BJ (cell line): ENCODE measurements at places on chromosomes 7 and 10.

DNA sequence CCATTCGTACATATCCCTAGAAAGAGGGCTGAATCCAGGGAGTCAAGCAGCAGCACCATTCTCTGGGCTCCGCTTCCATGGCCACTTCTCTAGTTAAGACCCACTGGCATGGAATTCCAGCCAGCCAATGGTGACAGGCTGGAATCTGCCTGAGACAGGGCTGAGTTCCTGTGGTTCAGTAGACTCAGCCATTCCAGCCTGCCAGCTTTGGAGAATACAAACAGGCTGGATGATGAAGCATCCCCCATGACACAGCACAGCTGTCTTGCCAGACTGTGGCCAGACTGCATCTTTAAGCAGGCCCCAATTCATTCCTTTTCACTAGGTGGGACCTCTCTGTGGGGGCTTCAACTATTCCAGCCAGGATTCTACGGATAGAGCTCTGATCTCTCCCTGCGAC lies 329.6 kb downstream of the XPNPEP1 start:
- DNase-seq, result no peak

- DNase-seq, result no peak
Measured at GRCh38 chr7:30411173-30411572, 67.4 kb downstream of the NOD1 start.

DNA sequence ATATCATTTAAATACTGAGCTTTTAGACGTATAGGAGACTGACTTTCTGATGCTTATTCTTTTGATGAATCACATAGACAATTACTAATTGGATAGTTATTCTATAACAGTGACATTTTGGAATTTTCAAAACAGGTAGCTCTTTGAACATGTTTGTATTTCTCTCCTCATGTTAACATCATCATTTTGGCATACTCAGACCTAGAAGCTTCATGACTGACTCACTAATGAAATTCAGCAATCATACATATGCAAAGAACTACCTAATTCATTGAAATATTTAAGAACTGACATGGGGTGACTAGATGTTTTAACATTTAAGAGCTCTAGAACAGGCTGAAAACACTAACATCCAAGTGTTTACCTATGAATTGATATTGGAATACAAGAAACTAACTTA lies 192.3 kb downstream of the VTI1A start:
- no peak for DNase-seq

DNA sequence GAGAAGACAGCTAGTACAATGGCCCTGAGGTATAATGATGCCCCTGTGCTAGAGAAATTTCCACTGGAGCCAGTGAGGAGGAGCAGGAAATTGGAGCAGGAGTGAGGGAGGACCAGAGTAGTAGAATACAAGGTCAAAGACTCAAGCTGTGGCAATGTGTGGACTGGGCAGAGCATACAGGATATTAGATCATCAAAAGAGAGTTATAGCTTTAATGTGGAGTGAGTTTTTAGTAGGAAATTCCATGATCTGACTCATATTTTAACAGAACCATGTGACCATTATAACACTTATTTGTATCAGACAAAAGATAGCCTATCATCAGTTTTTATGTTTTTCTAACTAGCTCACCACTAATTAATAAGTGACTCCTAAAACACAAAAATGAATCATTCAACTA lies 154.1 kb downstream of the DGKB start:
- peak; percentile 51 for DNase-seq

DNA sequence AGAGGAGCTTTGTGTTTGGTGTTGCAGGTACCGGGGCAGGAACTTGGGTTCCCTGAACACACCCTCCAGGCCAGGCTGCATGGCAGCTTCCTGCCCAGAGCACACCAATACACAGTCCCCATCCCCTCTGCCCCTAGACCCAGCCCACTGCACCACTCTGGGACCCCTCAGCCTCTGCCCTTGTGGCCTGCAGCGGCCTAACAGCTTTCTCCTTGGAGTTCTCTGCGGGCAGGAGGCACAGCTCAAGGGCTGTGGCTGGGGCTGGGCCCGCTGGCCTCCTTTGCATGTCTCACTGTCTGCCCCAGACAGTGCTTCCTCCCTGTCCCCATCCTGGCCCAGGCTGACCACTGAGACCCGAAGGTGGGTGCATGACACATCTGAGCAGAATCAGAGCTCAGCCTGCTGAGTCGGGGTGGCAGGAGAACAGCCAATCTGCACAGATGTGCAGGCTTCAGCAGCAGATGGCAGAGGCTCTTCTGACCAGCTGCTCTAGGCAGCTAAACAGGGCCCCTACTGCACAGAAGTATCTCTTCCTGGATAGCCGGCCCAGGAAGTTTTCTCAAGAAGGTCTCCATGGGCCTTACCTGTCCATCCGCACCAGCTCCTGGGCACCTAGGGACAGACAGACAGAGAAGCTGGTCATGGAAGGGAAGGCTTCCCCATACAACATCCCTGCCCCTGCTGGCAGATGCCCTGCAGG lies 20.8 kb downstream of the VSIR start:
- DNase-seq, result no peak

DNA sequence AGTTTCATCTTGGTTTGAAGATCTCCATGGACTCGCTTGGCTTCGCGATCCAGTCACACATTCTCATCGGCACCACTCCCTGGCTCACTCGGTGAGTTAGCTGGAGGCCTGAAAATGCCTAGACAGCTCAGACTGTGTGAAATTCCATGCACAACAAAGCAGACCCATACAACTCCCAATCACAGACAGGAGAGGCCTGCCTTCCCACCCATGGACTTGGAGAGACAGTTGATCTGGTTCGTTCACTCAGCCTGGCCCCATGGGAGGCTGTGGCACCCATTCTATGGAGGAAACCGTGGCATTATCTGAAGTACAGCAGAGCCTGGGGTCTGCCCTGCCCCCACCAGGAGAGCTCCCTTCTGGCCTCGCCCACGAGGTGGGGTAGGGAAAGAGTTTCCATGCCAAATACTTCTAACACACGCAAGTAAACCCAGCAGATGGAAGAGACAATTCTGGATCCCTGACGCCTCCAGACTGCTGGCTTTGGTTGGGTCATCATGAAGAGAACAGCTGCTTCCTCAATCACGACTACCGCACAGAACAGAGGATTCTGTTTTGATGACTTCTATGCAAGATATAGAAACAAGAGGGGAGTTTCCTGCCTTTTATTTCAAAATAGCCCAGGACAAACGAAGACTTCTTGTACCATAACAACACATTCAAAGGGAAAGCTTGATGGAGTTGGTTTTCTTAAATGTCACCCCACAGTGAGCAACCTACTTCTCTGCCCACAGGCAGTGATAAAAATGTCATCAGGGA lies 15.9 kb downstream of the FAM53B start:
- no peak for DNase-seq

- DNase-seq, result no peak
Measured at GRCh38 chr7:17158261-17158660, 140.2 kb upstream of the AHR start.

DNA sequence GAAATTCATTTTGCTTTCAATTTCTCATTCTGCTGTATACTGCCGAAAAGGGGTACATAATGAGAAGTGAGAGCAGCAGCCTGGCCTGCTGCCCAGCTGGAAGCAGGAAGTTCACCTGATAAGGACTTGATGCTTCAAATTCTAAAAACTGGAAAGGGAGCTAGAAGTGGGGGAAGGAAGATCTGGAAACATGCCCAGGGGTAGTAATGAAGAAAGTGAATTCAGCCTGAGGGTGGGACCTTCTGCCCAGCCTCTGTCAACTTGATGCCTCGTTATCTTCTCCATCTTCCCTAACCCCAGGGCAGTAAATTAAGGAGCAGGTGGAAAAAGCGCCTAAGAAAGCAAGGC lies 69.4 kb downstream of the ARMH3 start:
- DNase-seq, result no peak

DNA sequence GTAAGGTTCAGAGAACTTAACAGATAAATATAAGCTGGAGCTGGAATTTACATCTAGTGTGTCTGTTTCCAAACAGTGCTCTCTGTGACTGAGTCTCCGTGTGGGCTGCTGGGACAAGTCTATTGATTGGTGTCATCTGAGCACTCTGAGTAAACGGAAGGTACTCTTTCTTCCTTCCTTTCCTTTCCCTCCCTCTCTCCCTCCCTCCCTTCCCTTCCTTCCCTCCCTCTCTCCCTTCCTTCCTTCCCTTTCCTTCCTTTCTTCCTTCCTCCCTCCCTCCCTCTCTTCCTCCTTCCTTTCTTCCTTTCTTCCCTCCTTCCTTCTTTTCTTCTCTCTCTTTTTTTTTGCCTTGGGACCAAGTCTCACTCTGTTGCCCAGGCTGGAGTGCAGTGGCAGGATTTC lies 61.8 kb downstream of the ANKRD61 start:
- DNase-seq, result no peak

DNA sequence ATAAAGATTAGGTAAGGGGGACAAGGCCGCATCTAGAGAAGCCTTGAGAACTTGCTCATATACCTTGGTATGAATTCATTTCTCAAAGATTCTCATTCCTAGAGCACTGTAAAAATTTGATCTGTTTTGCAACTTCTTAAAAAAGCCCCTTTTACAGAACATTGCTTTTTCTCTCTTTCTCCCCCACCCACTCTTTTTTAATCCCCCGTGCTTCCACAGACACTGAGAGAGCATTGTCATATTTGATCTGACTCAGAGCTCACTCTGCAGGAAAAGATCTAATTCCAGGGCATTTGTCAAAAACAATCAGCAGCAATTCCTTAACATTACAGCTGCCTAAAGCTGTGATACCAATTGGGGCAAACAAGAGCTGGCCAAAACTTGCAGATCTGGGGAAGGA lies 92.0 kb downstream of the ARHGAP22 start:
- no peak for DNase-seq

DNA sequence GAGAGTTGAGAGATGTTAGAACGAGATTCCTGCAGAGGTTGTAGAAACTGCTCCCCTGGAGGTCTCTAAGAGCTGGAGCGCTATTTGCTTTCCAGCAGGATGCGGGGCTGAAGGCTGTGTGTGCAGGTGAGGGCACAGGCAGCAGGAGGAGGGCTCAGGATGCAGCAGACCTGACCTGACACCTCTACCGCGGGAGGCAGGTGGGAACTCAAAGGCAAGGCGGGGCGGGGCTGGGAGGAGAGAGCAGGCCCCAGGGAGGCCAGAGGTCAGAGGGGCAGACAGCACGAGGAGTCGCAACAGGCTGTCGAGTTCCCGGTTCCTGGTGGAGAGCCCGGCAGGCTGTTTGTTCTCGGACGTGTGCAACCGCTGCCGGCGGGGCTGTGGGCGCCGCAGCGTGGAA lies 7.9 kb upstream of the CRTAC1 start:
- DNase-seq, result no peak

DNA sequence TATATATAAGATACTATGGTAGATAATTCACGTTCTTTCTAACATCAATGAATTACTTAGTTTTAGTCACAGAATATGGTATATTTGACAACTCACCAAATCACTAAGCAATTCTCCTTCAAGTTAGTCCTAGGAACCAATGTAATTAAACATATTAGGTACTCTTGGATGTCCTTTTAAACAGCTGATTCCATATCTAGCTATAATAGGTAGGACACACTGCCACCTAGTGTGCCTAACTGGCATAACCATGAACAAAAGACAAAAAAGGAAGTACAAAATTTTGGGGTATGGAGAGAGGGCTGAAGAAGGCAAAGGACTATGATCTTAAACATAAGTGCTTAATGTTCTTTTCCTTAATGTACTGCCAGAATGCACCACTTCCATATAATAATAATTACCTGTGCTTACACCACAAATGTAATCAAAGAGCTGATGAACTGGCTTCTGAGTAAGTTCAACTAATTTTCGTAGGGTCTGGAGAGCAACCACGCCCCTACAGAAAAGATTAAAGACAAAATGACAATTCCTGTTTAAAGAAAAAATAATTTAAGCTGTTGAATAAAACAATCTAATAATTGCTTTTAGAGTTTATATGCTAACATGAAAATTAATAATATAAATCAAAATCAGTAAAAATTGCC lies 28.7 kb downstream of the PNPLA8 start:
- no peak for DNase-seq

- DNase-seq, result no peak
Measured at GRCh38 chr10:4024027-4024426, 239.0 kb upstream of the KLF6 start.

GRCh38 chr10:112807013-112807412 lies 143.0 kb upstream of the TCF7L2 start:
- no peak for DNase-seq

DNA sequence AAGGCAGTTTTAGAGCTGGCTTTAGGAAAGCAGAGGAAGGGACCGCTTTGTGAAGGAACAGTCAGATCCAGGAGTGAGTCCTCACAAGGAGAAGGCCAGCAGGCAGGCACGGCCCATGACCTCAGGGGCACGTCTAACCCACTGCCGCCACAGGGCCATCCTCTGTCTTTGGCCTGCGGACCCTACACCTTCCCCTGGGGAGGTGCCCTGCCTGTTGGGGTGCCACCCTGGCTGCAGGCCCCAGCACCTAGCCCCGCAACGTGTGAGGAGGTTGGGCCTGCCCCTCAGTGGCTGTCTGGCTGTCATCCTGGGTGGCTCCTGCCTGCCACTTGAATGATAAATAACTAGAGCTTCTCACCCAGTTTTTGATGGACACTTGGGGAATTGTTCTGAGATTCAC lies 31.0 kb upstream of the TRIM8 start:
- DNase-seq, result no peak

- DNase-seq, result no peak
Measured at GRCh38 chr10:133140417-133141143, 19.4 kb upstream of the KNDC1 start.

DNA sequence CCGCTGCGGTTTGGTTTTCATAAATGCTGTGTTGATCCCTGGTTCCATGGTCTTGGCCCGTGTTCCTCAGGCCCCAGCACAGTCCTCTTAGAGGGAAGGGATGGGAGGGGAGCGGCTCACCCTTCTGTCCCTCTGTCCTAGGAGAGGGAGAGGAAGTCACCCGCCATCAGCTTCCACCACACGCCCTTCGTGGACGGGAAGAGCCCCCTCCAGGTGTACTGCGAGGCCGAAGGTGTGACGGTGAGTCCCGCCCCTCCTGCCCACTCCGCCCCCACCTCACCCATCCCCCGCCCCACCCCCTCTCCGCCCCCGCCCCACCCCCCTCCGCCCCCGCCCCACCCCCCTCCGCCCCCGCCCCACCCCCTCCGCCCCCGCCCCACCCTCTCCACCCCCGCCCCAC lies 37.5 kb upstream of the DPYSL4 start:
- no peak for DNase-seq

DNA sequence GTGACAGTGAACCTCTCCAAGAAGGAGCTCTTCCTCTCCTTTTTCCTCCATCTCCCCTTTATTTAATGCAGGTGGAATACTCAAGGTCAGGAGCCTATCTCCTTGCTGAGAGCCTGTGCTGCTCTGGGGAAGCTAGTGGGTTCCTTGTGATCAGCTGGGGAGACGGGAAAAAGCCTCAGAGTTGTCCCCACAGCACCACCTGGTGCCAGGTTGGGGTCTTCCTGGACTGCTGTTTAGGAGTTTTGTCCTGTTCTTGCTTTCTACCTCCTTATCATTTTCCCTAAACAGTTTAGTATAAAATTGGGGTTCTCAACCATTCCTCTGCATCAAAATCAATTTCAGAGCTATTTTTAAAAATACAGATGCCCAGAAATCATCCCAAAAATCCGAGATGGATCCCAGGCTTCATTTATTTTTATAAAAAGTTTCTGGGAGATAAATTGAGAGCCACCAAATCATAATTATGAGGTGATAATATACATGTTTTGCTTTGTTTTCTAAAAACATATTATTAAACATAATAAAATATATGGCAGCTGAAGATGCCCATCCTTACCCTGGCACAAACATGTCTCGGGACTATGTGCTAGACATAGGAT lies 44.3 kb downstream of the MACC1 start:
- no peak for DNase-seq
